ENCODE measurements at places on chromosomes 16 and 17.

DNA sequence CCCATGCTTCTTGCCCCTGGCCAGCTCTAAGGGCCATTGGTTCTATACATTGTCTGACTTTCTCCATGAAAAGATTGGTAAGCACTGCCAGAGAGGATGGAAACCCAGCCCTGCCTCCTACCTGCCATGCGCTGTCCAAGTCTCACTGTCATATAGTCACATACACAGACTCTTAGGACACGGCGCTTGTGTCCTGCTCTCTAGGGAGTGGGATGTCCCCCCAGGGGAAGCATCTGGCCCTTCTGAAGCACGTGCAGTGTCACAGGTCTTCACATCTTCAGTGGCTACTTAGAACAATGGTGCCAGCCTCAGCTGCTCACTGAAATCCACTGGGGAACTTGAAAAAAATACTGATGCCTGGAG, 38.7 kb downstream of the MYO18A start:
- no peak for DNase-seq

DNA sequence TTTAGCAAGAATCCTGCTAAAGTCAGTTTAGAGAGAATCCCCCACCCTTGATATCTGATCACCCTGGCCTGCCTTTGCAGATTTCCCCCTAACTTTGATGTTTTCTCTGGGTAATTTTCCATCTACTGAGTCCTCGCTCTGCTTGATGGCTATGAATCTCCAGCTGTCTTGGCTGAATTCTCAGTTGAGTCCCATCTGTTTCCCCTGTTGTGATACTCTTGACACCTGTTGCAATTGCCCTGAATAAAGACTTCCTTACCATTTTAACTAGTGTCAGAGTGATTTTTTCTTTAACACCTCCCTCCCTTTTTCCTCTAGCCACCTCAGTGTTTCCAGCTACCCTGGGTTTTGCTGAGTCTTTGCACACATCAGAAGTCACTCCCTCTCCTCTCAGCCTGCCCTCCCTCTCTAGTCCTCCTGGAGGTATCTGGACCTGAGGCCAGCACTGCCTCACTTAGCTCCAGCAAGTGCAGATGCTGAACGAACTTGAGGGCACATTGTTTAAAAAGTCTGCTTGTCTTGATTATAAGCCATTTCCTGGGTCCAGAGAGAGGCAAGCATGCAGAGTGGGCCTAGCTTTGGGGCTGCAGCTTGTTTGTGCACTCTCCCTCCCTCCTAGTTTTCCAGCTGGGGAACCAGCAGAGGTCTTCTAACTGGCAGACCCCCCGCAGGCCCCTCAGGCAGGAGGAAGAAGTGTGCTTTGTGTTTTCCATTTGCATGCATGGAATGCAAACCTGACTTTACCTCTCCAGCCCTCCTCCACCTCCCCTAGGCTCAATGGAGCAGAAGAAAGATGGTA, 33.2 kb downstream of the SPACA3 start:
- no peak for DNase-seq

DNA sequence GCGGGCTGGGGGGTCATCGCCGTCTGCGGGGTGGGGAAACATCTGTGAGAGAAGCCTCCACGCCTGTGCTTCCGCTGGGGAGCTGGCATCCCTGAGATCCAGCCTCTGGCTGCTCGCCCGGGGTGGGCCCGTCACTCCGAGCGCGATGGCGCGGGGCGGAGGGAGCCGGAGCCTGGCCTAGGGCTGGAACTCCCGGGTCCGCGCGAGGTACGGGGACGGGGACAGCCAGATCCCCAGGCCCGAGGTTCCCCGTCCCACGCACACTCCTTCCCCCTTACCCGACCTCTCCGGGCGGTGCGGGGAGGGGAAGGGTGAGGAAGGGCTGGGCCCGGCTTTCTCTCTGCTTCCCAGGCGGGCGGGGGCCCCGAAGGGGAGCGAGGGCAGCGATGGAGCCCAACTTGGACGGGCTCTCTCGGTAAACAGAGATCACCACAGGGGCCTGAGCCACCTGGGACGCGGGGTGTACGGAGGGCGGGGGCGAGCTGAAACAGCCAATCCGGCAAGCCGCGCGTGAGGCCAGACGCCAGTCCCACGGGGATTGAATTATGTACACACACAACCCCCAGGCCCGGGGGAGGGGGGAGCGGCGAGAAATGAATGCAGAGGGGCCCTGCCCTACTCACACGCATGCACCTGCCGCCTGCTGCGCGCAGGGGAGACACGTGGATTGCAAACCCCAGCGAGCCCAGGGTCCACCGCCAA, at the start of gene SLC16A11:
SLC16A11 (minus strand) TSS at position 596 of the 702 bp plus-strand sequence; CDS start at position 17, 579 bp downstream.
- DNase-seq = no peak

DNA sequence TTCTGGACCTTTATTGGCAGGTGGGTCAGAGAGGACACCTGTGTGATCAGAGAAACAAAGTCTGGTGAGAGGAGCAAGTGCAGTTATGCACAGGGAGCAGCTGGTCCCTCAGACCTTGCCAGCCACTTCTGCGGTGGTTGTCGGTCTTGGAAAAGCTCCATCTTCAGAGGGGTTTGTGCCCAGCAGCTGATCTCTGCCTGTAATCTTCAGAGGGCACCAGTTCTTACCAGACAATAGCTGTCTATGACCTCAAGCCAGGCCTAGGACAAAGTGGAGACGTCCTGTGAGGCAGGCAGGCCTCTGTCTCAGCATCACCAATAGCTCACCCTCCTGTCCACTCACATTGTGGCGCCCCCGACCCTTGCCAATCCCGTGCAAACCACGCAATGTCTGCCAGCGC, 66.5 kb upstream of the TBX2 start:
- DNase-seq = no peak

GRCh38 chr16:78118469-78119025, 19.1 kb downstream of the WWOX start:
- no peak for DNase-seq

DNA sequence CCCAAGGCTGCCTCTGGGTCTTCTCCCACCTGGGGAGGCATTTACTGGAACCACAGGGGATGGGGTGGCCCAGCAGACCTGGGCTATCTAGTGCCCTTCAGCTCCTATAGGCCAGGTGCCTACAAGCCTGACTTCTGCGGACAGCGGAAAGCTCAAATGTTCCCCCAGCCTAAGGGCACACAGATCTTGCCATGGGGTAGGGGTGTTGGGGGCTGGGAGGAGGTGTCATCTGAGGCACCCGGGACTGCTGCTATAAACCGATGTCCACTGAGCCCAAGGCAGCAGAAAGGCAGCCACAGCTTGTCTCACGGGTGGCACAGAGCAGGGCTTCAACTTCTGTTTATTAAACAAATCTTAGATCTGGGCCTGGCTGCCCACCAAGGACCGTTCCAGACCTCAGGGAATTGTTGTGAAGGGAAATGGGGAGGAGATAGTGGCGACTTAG, 3.6 kb downstream of the MYO1C start:
- DNase-seq = no peak

GRCh38 chr16:12203780-12204351, 227.3 kb downstream of the SNX29 start:
- DNase-seq = no peak

- no peak for DNase-seq
Measured at GRCh38 chr17:64773836-64774761, 112.0 kb upstream of the SMURF2 start.

- peak; percentile 99 for DNase-seq
Measured at GRCh38 chr17:43360739-43361505, 37.9 kb upstream of the ARL4D start.

GRCh38 chr16:11734653-11735043, 8.0 kb downstream of the TXNDC11 start:
- peak; percentile 2 for DNase-seq

GRCh38 chr17:4939546-4939795, 375 bp downstream of the SLC25A11 start:
- no peak for DNase-seq

DNA sequence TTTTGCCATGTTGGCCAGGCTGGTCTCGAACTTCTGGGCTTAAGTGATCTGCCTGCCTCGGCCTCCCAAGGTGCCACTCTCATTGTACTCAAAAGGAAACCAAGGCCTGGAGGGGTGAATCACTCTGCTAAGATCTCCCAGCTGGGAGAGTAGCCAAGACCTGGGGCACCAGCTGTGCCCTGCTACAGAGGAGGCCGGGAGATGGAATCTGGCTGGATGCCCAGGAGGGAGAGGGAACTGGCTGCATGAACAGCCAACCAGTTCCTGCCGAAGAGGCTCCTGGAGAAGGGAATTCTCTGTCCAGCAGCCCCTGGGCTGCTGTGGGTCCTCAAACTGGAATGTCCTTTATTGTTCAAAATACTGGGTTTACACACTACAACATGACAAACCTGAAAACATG, 238.7 kb upstream of the CIBAR2 start:
- DNase-seq = peak; percentile 7

- no peak for DNase-seq
Measured at GRCh38 chr16:87461466-87461991, 31.3 kb downstream of the ZCCHC14 start.

GRCh38 chr17:71995590-71995989, 125.2 kb upstream of the SOX9 start:
- no peak for DNase-seq

GRCh38 chr16:22318690-22319358, 21.6 kb downstream of the POLR3E start:
- no peak for DNase-seq

DNA sequence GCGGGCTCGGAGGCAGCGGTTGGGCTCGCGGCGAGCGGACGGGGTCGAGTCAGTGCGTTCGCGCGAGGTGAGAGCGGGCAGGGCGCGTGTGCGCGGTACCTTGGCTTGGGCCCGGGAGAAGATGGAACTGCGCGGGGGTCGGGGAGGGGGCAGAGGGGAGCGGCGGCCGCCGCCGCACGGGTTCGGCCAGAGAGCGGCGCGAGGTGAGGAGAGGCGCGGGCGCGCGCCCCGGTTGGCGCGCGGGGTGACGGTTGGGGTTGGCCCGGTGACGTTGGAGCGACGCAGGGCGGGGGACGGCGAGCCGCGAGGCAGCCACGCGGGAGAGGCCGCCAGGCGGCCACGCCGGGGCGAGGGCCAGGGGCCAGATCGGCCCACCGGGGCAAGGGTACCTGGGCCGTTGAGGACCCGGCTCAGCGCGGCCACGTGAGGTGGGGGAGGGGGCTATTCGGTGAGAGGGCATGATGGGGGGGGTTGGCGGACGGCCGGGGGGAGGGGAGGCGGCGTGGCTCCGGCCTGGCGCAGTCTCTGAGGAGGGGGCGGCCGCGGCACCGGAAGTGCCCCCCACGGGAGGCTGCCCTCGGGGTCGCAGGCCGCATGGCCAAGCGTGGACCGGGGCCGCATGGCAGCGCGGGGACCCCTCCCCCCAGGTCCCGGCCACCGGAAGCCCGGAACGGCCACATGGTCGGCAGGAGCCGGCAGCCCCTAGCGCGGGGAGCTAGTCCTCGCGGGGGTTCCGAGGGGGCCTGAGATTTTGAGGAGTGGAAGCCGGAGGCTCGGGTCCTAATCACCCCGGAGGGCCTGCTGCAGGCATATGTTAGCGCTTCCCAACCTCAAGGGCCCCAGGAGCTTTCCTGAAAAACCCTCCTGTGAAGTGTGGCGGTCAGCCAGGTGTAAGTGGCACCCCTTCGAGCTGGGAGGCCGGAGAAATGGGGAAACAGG, 527 bp downstream of the EIF5A start:
- no peak for DNase-seq

GRCh38 chr17:15930426-15930825, 14.5 kb upstream of the ADORA2B start:
- no peak for DNase-seq

DNA sequence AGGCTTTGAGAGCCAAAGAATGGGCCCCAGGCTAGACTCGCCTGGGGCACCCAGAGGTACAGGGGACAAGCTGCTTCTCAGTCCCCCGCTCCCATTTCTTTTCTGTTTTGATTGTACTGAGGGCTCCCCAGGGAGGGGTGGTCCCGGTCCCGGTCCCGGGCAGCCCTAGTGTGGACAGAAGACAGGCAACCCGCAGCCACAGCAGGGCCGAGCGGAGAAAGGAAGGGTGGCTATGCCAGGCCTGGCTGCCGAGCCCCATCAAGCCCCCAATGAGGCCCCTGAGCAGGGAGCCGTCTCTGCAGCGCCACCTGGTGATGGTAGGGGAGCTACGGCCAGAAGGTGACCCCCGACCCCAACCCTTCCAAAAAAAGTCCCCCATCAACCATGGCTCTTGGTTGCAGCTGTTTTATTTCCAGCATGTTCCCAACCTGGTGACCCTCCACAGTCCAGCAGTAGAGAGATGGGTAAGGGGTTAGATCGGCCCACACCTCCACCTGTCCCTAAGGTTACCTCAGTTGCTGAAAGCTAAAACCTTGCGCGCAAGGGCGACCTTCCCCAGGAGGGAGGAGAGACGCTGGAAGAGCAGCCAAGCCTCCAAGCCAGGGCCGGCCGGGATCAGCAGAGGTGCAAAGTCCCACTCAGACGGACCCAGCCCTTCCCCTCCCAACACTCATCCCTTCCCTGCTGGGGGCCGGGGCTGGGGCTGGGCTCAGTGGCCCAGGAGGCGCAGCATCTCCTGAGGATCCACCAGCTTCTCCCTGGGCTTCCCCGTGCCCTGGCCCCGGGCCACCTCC, 2.6 kb upstream of the GRIN2C start:
- DNase-seq = peak; percentile 11

DNA sequence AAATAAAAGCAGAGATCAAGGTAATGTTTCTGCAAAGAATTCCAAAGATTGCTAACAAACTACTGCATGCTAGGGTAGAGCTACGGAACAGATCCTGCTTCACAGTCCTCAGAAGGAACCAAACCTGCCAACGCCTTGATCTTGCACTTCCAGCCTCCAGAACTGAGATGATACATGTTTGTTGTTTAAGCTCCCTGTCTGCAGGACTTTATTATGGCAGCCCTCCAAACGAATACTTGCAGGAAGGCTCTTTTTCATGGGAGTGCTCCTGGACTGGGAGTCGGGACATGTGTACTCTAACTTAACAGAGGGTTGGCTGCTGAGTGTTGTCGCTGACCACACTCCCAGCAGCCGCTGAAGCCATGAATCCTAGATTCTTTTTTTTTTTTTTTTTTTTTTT, 808.8 kb upstream of the EEF2KMT start:
- DNase-seq = no peak

DNA sequence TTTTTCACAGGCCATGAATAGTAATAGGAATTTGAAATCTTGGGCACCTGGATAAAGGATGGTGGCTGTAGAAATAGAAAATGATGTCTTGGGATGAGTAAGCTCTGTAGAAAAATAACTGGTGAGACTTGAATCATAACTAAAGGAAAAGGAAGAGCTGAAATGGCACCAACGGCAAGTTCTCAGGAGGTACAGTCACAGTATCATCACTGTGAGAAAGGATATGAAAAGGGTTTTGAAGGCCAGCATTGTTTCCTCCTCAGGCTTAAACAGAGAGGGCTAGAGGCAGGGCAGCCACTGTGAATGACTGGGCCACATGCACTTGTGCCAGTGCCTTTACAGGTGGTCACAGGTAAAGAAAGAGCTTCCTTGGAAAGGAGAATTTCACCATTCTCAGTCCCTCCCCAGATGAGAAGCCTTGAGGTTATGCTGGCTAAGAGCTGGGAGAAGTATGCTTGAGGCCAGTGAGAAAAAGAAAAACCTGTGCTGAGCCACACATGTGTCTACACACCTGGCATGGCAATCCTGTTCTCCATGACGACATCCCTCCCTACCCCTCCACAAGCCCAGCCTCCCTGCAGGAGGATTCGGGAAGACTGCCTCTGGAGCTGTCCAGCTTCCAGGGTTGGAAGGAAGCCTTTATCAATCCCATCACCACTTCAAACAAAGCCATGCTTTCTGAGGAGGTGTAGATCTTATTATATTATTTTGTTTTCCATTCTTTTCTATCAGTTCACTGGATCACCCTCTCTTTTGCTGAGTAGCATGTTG, 3.8 kb upstream of the ANKFN1 start:
- no peak for DNase-seq

Measured in GF-D8 (cell line).